ENCODE measurements at places on chromosomes 5 and 9.

DNA sequence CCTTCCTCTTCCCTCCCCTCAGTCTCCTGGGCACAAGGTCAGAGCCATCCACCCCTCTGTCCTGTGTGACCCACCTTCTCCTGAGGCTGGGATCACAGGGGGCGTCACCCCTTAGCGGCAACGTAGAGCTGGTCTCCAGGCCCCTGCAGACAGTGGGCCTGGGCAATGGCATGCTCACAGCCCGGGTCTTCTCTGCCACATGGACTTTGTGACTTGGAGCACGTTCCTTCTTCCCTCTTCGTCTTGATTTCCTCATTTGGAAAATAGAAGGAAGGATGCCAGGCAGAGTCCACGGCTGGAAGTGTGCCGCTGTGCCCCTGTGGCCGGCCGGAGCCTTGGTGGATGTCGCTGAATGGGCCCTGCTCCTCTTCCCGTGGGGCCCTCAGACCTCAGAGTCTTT is 10.0 kb downstream of the RXRA start:
- no peak for DNase-seq

DNA sequence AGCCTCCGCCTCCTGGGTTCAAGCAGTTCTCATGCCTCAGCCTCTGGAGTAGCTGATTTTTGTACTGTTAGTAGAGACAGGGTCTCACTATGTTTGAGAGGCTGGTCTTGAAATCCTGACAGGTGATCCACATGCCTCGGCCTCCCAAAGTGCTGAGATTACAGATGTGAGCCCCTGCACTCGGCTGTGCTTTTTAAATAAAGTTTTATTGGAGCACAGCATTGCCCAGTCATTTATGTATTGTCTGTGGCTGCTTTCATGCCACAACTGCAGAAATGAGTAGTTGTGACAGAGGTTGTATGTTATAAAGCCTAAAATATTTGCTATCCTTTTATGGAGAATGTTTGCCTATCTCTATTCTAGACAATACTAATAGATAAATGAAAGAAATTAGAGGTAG is 169.2 kb downstream of the AOPEP start:
- no peak for DNase-seq

GRCh38 chr9:68964102-68964541 is 49.8 kb downstream of the PRKACG start:
- no peak for DNase-seq

GRCh38 chr9:132788378-132788777 is 89.7 kb downstream of the AK8 start:
- no peak for DNase-seq

DNA sequence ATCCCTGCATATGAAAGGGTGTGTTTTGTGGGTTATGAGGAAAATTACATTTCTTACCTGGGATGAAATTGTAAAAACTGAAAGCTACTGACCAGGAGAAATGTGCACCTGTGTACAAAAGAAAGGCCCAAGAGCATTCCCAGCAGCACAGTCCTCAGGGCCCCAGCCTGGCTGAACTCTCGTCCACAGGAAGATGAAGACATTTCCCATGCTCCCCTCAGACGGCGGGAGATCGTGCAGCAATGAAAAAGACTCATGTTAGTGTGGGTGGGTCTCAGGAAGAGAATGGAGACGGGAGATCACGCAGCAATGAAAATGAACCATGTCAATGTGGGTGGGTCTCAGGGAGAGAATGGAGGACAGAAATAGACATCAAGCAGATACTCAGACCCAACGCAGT is 12.6 kb upstream of the LCN15 start:
- no peak for DNase-seq

All from left ventricle myocardium superior (tissue), 1 donor.